Myocyte (in vitro differentiated cells): ENCODE measurements at places on chromosomes 6 and 20.

GRCh38 chr6:156406099-156406498 is 371.1 kb upstream of the ARID1B start:
- DNase-seq: no peak

DNA sequence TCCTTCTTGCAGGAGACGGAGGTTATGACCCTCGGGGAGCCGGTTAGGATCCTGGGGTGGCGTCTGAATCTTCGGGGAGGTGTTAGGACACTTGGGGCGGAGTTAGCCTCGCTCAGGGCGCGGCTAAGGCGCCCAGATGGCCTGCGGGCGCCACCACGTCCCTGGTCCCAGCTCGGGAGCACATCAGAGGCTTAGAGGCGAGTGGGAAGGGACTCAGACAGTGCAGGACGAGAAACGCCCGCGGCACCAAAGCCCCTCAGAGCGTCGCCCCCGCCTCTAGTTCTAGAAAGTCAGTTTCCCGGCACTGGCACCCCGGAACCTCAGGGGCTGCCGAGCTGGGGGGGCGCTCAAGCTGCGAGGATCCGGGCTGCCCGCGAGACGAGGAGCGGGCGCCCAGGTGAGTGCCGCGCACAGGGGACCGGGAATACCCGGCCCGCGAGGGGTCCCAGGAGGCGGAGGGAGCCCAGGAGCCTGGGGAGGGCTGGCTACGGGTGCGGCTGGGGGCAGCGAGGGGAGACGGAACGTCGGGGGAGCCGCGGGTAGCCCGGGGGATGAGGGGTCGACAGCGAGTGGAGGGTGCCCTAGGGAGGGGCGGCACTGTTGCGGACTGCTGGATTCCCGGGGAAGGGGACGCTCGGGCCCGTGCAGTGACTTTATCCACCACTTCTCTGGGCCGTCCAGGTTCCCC is at the start of gene HCK:
HCK (plus strand) TSS at position 153 of the 688 bp plus-strand sequence.
- no peak for DNase-seq

DNA sequence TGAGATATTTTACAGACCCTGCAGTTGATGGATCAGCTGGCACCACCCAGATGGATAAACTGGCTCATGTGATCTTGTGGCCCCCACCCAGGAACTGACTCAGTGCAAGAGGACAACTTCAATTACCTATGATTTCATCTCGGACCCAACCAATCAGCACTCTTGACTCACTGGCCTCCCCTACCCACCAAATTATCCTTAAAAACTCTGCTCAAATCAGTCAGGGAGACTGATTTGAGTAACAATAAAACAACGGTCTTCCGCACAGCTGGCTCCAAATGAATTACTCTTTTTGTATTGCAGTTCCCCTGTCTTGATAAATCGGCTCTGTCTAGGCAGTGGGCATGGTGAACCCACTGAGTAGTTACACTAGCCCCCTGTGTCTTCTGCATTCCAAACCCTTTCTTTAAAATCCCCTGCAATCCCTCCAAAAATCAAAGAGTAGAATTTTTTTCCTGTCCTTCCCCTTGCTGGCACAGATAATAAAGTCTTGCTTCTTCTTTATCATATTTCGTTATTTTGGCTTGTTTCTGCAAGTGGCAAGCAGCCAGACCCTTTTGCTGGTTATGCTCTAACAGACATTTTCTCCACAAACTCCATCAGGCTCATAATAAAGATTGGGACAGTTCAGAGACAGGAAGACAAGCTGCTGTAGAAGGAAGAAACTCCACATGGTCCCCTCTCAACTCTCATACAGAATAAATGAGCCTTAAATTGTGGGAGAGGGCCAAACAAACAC is 48.3 kb downstream of the OR2B6 start:
- DNase-seq: no peak

DNA sequence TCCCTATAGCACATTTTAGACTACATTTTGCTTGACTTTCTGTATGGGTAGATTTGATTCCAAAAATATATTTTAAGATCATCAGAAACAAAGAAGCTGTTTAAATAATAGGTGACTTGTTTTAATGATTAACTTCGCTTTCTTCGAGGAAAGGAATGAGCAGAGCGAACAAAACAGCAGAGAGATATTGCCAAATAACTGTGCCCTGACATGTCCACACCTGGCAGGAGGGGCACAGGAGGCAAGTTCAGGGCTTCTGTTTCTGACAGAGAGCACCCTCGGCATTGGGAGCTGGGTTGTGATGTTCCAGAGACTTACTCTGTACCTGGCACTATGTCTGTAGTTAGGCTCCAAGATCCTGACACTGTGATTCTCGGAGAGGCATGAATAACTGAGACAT is 155.7 kb upstream of the SASH1 start:
- no peak for DNase-seq

- no peak for DNase-seq
These were observed 25.0 kb downstream of the SLC22A1 start for GRCh38 chr6:160146454-160147145.

DNA sequence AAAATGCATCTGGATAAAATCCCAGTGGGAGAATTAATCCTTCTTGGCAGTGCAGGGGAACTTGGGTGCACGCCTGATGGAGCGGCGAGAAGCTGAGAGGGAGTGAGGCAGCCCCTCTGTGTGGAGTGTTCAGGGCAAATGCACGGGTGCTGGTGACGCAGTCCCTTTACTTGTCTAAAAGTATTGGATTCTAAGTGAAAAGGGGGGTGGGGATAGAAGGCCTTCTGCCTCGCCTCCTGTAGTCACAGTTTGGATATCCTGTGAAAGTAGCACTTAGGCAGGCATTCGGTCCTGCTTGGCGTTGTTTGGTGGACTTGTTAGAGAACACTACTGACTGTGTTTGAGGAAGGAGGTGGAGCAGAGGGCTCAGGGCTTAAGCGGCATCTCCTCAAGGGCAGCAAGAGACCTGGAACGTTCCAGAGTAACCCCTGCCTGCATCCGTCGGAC is 39.3 kb downstream of the PHACTR3 start:
- DNase-seq: no peak

GRCh38 chr20:38900606-38901005 is 25.6 kb upstream of the FAM83D start:
- DNase-seq: no peak

DNA sequence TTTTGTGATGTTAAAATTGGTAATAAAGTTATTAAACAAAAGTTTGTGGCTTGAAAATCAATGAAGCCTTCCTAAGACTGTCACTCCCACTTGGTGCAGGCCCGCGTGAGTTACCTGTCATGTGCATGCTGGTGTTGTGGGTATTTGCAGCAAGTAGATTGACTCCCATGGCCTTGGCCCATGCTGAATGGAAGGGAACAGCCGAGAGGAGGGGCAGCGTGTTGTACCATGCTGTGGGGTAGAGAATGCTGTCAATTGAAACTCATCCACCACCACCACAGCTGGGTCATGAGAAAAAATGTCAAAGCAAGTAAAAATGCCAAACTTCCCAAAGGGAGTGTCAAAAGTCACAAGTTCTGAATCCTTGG is 12.7 kb upstream of the VNN1 start:
- DNase-seq: no peak

DNA sequence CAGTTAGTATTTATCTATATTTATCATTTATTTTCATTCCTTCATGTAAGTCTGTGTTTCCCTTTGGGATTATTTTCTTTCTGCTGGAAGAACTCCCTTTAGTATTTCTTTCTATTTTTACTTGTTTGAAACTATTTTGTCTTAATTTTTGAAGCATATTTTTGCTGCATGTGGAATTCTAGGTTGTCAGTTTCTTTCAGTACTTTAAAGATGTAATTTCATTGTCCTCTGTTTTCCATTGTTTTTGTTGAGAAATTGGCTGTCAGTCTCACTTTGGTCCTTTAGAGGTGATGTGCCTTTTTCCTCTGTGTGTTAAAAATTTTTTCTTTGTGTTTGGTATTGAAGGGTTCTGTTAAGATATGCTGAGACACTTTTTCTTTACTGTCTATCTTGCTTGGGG is 17.1 kb downstream of the RNF182 start:
- DNase-seq: no peak

DNA sequence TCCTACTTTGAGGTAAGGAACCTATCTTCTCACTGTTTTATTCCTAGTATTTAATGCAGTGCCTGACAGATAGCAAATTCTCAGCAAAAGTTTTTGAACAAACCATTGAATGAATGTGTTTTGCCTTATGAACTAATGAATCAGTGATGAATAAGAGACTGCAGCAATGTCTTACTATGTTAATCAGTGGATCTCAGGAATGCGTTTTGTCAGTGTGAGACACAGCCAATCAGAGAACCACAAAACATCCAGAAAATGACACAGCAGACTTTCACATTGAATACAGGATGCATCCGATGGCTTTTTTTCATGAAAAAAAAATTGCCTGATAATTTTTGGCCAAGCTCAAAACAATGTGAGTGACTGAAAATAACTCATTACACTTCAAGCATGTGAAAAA is 270.5 kb downstream of the BMP2 start:
- no peak for DNase-seq

DNA sequence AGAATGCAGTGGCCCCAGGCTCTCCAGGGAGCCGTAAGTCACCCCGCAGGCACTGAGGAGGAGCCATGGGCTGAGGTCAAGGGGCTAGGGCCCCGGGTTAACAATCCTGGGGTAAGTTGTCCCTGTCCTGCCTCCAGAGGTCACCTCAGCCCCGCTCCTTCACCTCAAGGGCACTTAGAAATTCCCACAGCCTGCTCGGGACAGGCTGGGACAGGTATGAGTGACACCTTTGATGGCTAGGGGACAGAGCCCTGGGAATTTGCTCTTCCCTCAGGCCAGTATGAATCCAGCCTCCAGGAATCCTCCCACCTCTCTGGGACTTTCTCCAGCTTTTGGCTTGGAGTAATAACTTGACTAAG is 3.5 kb upstream of the GRM4 start:
- DNase-seq: no peak

- no peak for DNase-seq
These were observed 5.7 kb downstream of the MRPS26 start for GRCh38 chr20:3051385-3052019.

DNA sequence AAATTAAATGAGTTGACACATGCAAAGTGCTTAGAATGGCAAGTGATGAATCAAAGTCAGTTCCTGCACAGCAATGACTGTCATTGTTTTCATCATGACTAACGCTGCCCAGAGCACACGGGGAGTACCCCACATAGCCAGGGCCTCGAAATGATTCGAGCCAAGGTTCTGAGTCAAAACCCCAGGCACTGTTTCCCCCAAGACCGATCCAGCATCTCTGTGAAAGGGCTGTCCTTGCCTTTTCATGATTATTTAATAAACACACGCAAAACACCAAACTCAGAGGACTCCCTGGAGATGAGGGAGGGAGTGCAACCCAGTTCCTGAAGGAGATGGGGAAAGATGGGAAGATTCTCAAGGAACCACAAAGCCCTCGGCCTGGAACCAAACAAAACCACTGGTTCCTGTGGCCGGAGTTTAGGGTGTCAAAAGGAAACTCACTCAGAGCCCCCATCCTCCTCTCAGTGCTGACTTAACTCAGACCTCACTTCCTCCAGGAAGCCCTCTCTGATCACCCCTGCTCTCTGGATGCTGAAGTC is 3.8 kb downstream of the PREX1 start:
- peak; percentile 46 for DNase-seq

DNA sequence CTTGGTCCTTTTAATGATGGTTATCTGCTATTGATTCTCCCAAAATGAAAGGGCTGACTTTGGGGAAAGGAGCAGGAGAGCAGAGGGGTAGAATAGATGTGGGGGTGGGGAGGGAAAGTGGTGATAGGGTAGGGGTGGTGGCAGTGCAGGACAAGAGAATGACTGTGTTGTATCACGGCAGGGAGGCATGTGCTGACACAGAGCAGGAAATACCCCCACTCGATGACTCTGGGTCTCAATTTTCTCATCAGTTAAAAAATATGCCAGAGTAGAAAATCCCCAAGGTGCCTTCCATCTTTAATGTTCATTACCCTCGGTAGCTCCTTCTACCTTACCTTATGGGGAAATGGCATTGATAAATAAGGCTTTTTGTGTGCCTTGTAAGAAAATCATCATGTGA is 79.0 kb upstream of the ATXN1 start:
- no peak for DNase-seq

GRCh38 chr20:62246872-62247652 is 8.7 kb downstream of the OSBPL2 start:
- no peak for DNase-seq

DNA sequence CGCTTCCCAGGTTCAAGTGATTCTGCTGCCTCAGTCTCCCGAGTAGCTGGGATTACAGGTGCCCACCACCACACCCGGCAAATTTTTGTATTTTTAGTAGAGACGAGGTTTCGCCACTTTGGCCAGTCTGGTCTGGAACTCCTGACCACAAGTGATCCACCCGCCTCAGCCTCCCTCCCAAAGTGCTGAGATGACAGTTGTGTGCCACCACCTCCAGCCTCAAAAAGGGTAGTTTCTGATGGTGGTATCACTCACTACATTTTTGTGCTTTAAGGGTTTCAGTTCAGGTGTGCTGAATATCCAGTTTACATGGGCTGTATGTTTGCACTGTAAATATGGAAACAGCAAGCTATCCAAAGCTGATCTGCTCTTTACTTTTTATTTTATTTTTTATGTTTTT is 12.1 kb upstream of the ADGRG6 start:
- DNase-seq: no peak

GRCh38 chr6:36376742-36377141 is 10.7 kb downstream of the ETV7 start:
- DNase-seq: no peak

DNA sequence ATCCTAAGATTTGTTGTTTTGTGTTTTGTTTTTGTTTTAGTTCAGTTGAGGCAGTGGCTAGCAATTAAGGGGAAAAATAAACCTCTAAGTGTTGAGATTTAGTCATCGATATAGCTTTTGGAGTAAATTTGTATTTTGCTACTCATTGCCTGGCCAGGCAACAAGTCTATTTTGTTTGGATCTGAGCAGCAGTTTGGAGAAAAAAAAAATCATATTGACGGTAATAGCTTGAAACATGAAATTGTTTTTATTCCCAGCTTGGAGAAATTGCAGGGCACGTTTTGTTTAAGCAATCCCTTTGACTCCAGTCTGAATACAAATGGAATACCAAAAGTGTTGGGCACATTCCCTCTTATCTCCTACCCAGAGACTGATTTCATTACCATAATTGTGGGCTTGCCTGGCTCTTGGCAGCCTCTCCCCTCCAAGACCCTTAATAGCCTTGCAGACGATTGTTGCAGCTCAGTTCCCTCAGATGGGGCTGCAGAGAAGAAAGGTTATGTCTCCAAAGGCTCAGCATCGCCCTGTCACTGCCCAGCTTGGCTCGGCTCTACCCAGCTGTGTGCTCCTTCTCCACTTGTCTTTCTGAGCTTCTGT is 56.0 kb downstream of the ISM1 start:
- DNase-seq: no peak

- no peak for DNase-seq
These were observed 17.8 kb downstream of the MTG2 start for GRCh38 chr20:62200491-62201172.

GRCh38 chr20:45229264-45230056 is 8.3 kb downstream of the SEMG2 start:
- DNase-seq: peak; percentile 3

DNA sequence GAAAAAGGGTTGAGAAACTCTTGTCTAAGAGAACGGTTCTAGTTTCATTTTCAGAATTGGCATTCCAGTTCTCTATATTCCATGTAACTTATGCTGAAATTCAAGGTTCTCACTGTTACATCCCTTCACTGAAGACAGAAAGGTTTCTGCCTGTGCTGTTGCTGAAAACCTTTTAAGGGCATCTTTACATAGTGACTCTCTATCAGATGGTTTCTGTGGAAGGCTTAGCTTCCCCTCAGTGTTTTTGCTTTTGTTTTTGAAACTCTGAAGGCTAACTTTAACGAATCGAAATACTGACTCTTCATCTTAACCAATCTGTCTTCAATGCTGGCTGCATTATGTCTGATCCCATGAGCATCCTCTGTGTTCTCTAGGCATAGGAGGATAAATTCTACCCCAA is 1286.2 kb upstream of the EYS start:
- DNase-seq: peak; percentile 18
